Stimulated activated CD8-positive, alpha-beta memory T cell treated with anti-CD3 and anti-CD28 coated beads, Interleukin-12 subunit alpha, Interleukin-12 subunit beta, amount 100 ng/mL, for 4 hours (primary cell): ENCODE measurements at places on chromosomes 7 and 10.

GRCh38 chr7:142642316-142642715, 107.0 kb upstream of the PRSS1 start:
- no peak for DNase-seq

DNA sequence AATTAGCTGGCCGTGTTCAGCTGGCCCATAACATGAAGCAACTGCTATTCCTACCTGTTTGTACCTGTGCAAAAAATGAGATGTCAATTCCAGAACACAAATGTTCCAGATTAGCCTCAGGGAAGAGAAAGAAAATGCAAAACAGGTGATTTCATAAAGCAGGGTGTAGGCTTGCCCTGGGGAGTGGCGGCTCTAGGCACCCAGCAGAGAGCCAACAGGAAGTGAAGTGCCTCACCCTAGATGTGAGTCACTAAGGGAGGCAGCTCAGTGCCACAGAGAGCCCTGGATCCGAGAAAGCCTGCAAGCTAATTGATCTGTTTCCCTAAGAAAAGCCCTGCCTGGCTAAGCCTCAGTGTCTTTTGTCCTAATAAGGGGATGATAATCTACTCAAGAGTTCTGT, 240.0 kb downstream of the ARHGAP21 start:
- no peak for DNase-seq

- DNase-seq: no peak
These were observed 252.5 kb upstream of the VWC2 start for GRCh38 chr7:49520951-49521350.

- no peak for DNase-seq
These were observed 15.0 kb downstream of the KAT6B start for GRCh38 chr10:74841265-74841973.

DNA sequence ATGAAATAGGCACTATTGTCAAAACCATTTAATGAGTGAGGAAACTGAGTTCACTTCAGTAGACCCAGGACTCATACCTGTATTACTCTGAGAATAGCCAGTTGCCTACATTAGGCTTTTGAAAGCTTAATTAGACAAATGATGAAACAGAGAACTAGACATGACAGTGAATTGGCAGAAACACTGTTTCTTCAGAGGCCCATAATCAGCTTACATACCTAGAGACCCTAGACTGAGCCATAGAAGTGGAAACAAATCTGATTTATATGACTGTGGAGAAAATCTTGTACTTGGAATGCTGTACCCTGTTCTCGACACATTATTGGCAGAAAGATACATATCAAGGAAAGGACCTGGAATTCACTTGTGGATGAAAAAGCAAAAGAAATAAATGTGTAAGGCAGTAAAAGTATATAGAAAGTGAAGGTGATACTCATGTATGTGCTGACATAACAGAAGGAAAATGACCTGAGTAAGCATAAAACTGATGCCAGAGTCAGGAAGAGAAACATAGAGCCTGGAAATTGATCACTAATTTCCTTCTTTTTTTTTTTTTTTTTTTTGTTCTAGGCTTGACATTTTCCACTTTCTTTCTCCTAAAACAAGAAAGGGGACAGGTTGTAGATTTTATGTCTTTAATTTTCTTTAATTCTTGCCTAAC, 251.5 kb downstream of the BICC1 start:
- no peak for DNase-seq

DNA sequence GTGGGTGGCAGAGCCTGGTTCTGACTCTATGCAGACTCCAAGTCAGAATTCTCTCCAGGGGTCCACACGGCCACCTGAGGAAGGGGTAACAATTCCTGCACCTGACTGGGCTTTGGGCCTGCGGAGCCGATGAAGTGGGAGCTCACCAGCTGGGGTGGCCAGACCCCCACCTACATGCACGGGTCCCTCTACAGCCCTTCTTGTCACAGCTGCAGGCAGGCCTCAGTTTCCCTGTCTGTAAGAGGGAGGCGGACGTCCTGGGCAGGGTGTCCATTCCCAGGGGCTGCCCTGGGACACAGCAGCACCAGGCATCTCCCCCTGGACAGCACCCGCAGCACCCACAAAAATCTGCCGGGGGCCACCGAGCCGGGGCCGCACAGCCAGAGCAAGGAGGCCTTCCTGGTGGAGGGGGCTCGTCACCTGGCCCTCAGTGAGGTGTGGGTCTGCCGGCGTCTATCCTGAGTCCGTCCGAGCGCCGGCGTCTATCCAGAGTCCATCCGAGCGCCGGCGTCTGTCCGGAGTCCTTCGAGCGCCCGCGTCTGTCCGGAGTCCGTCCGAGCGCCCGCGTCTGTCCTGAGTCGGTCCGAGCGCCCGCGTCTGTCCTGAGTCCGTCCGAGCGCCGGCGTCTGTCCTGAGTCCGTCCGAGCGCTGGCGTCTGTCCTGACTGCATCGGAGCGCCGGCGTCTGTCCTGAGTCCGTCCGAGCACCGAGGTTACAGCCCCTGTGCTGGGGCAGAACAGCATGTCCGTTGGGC, 65.1 kb downstream of the PDGFA start:
- no peak for DNase-seq

- no peak for DNase-seq
These were observed 78.8 kb downstream of the ZEB1 start for GRCh38 chr10:31397852-31398251.

DNA sequence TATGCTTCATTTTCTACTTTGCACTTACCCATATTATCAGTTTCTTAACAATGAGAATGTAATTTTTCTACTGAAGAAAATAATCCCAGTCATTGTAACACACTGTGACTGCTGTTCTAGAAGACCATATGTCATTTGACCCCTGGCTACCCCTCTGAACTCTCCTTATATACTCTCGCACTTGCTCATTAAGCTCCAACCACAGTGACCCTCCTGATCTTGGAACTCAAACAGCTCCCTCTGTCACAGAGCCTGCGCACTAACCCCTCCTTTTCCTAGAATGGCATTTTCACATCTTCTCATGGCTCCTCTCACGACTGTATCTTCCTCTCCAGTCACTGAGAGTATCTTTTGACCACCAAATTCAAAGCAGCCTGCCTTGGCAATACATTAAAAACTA, 169.7 kb downstream of the CACNA2D1 start:
- DNase-seq: no peak
